ENCODE measurements at places on chromosomes 6 and 20.
A peak's percentile ranks its signal among the peaks of the same experiment; 100 is the strongest.

DNA sequence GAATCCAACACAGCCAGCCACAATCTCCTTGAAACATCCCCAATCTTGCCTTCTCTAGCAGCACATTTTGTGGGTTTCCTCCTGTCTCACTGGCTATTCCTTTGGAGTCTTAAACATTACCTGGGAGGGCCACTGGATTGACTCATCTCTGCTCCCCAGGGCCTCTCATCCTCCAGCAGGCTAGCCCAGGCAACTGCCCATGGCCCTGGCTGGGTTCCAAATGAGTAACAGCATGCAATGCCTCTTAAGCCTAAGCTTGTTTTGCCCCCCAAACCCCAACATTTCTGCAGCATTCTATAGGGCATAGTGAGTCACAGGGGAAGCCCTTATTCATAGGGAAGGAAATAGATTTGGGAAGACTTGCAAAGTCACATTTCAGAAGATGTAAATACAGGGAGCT lies 204.9 kb downstream of the FOXA2 start:
- DNase-seq: no peak

DNA sequence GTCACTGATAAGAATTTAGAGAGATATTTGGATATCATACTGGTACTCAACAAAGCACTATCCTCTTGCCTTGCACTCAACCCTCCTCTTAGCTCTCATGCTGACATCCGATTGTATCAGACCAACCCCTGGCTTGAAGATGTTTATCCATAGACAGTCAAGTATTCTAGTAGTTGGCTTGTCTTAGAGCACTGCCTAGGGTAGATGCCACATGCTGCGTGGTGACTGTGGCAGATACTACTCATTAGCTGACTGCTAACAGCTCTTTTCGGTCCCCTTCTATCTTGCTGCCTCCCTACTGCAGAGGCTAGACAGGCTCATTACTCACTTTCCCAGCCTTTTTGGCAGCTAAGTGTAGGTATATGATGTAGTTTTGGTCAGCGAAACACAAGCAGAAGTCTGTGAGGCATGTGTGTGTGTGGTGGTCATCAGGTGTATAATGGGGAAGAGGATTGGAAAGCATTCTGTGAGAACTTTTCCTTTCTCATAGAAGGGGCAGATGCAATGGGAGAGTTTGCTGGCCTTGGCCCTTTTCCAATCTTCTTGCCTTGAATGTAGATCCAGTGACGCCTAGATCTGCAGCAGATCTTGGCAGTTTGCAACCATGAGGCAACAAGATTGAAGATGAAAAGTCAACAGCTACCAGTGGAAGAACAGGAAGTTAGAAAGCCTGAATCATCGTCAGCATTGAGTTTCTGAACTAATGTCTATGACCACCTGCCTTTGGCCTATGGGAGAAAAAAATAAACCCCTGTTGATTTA lies 4.4 kb upstream of the IFNGR1 start:
- DNase-seq: no peak

GRCh38 chr6:116877743-116878142 lies 701 bp downstream of the RFX6 start:
- no peak for DNase-seq

- DNase-seq: no peak
Observed at GRCh38 chr20:63572788-63573646, 1.0 kb downstream of the HELZ2 start.

- DNase-seq: no peak
Observed at GRCh38 chr6:135748189-135748588, 103.3 kb upstream of the PDE7B start.

DNA sequence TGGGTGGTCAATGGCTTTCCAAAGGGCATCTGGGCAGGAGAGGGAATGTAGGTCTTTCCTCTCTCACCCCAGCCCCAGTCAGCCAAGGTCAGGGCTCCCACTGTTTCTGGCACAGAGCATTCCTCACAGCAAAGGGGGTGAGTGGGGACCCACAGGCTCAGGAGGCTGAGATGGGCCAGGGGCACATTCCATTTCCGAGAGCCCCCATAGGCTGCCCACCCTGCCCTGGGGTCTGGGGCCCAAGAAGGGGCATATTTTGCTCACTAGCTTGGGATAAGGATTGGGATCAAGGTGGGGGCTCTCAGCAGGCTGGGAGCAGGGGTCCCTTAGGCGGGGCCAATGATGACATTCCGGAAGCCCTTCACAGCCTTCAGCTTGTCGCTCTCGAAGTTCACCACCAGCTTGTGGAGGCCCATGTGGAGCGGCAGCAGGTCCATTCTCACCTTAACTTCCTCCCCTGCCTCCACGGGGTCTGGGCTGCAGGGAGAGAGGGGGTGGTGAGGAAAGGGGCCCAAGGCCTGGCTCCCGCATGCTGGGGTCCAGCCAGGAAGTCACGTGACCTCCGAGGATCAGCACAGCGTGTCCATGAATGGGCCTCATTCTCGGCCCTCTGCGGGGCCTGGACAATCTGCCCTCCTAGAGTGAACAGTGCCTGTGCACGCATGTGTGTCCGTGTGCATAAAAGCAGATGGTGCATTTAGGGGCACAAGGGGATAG lies 35.0 kb downstream of the TGM2 start:
- DNase-seq: no peak

DNA sequence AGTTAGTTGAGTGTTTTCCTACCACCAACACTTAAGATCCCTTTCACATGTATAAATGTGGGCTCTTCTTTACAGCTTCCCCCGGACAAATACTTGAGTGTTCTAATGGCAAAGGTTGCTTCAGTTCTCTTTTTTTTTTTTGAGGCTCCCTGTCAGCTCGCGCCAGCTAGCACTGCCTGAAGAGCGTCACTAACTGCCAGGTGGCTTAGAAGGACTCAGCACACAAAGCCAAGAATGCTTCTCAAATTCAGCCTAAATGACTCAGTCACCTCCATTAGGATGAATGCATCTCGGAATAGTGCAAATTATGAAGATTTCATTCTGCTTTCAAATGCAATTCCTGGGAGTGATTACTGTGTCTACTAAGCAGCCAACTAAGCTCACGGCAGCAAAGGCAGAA lies 150.7 kb upstream of the BTBD3 start:
- no peak for DNase-seq

DNA sequence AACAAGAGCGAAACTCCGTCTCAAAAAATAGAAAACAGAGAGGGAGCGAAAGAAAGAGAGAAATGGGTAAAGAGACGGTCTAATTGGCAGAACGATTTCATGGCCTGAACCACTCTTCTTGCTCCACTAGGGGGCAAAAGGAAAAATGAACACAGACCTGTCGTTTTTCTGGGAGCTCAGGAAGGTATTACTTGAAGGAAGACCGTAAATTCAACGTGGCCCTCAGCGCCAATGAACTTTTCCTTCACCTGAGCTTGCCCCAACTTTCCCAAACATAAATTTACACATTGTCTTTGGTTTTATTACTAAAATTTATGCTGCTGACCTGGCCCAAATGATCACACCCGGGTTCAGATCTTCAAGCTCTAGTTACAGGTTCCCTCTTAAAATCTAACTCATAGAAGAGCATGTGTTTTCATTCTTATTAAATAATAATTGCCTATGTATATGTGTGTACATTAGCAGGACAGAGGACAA lies 67.3 kb downstream of the ATP9A start:
- no peak for DNase-seq

DNA sequence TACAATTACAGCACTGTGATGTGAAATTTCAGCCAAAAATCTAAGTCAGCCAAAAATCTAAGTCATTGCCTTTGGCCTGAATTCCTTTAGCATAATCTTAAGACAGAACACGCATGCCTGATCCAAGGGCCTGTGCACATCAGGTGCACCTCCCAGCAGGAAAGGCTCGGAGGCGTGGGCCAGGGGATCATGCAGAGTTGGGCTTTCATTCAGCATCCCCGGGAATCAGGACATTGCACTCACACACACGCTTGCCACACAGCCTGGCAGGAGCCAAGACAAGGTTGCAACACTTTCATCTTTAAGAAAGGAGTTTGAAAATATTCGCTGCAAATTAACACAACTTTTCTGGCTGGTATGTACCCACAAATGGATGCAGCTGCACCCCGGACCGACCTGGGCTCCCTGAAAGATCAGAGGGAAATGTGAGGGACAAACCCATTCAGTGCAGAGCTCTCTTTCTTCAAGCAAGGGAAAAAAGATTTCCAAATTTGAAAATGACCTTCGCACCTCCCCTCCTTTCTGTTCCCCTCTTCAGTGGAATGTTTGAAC lies 48.8 kb downstream of the ERMARD start:
- DNase-seq: no peak

DNA sequence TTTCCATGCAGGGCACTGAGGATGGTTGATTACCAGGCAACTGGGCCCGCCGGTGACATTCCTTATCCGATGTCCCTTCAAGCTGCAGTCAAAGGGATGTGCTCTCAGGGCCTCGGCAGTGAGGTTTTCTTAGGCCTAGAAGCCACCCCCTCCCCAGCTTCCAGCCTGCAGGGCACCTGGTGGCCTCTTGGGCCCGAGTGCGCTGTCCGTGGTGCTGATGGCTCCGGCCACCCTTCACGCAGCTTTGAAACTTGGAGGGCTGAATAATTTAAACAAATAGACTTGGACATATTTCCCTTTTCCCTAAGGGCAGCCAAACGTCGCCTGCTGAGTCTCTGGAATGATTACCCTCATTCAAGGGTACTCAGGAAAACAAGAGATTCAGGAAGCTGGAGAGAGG lies 8.9 kb upstream of the MLN start:
- DNase-seq: peak; percentile 32

DNA sequence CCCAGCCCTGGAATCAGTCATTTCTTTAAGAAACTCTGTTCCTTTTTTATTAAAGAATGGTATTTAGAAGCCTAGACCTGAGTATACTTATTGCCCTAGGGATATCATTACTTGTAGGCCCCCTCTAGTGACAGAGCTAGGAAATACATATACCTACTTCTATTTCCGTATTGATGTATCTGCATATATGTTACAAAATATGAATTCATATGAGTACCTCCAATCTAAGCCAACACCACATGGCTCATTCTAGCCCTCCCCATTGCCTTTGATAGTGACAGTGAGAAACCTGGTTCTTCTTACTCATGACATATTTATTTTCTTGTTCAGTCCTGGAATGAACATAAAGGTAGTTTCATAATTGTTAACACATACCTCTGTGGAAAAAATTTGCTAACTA lies 137.2 kb downstream of the FARS2 start:
- DNase-seq: no peak

GRCh38 chr6:128070406-128070805 lies 169.5 kb upstream of the THEMIS start:
- no peak for DNase-seq

GRCh38 chr6:164290101-164290500 lies 875.6 kb downstream of the QKI start:
- no peak for DNase-seq

- no peak for DNase-seq
Observed at GRCh38 chr6:3407840-3408239, 49.0 kb downstream of the SLC22A23 start.

DNA sequence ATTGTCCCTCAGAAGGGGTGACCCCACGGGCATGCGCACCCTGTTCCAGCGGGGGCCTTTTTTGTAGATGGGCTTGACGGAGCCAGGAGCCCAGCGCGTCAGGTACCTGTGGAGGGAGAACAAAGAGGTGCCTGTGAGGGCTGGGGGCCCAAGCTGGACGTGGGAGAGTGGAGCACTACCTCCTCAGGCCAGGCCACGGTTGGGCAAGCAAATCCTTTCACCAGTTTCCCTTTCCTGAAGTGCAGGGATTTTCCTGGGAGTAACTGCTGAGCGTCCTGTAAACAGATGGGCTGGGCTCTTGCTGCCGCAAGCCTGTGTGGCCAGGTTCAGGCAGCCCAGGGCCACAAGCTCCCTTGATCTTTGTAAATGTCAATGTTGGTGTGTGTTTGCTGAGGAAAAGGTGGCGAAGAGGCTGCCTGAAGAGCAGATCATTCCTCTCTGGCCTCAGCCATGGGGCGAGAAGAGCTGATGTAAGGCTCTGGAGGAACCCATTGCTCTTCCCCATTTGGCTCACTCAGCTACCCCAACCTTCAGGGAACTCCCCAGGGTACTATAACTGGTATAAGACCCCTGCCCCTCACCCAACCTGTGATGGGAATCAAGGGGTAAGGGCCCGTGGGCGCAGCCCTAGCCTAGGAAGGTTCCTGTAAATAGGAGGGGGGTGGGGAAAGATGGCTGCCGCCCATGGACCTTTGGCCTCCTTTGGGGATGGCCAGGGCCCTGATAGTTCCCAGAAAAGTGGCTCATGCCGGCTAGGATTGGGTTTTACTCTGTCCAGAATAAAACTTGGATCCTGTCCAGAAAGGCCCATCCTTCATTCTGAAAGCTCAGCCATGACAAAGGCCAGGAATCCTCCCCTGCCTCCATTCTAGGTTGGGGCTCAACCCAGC lies 15.5 kb downstream of the MRPS18A start:
- no peak for DNase-seq

GRCh38 chr20:15756754-15757115 lies 816.5 kb downstream of the KIF16B start:
- DNase-seq: no peak

DNA sequence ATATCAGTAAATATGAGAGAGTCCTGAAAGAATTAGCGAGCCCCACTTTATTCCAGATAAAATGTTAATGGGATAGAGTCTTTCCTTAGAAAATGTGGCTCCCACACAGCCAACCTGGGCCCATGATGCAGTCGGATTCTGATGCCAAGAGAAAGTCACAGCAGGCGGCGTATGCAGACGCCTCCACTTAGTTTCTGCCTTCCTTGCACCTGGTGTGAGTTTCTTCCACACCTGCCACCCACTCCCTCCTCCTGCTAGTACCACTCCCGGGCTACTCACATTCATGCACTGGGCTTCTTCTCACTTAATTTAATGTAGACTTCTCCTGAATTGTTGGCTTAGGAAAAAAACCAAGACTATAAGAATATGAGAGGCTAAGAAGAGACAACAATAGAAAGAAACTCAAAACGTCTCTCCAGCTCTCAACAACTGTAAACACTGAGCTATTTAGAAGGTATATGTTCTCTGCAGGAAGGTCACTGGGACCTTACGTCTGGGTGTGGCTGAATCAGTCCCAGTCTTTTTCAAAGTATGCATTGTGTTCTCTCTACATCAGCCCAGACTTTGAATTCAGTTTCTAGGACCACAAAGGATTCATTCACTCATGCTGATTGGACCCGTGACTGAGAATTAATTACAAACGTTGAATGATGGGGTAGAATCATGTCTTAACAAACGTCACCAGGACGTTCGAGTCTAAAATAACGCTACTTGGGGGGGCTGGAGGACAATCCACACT lies 70.4 kb downstream of the GCNT2 start:
- DNase-seq: no peak

DNA sequence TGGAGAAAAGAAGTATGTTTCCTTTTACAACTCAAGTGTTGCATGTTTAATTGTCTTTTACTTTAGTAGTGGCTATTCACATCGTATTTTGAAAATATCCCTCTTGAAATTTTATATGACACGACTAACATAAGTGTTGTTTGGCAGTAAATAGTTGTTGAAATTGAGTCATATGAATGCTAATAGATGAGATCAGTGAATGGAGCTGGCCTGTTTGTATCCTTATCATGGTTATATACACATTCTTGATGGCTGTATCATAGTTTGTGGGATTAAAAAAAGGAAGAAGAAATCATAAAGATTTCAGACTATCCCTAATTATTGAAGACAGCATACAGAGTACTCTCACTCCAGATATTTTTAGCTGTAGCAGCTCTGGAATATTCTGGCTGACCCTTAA lies 8.2 kb upstream of the RAE1 start:
- no peak for DNase-seq

- DNase-seq: no peak
Observed at GRCh38 chr6:31401403-31401802, 2.0 kb upstream of the MICA start.

GRCh38 chr6:158226655-158227512 lies 58.7 kb downstream of the GTF2H5 start:
- no peak for DNase-seq

GRCh38 chr6:117547688-117548621 lies 54.4 kb downstream of the GOPC start:
- peak; percentile 26 for DNase-seq

GRCh38 chr20:20373091-20373571 lies 5.2 kb downstream of the INSM1 start:
- DNase-seq: no peak
